CD4-positive, alpha-beta T cell treated with Interleukin-17A for 4 hours (primary cell): ENCODE measurements at places on chromosomes 11 and 22.

- DNase-seq = no peak
Observed at GRCh38 chr22:45470871-45471270, 31.8 kb upstream of the FBLN1 start.

- DNase-seq = no peak
Observed at GRCh38 chr11:68371171-68372041, 59.0 kb downstream of the LRP5 start.

- DNase-seq = no peak
Observed at GRCh38 chr11:111870522-111870885, 877 bp downstream of the ALG9 start.

DNA sequence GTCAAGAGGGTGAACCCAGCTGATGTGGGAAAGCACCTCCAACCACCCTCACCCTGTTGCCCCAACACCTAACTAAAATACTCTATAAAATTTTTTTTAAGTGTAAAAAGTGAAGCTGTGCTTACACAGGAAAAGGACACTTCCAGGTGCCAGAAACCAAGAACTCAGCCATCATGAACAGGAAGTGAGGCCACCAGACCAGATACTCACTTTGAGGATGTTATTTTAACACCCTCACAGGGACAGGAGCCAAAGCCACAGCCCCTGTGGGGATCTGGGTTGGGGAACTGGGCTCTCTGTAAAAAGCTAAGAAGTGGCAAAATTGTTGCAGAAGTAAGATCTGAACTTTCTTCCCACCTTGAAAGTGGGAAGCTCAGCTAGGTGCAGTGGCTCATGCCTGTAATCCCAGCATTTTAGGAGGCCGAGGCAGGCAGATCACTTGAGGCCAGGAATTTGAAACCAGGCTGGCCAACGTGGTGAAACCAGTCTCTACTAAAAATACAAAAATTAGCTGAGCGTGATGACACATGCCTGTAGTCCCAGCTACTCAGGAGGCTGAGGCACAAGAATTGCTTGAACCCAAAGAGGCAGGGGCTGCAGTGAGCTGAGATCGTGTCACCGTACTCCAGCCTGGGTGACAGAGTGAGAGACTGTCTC is 3.8 kb downstream of the RSPH14 start:
- DNase-seq = peak; percentile 58

DNA sequence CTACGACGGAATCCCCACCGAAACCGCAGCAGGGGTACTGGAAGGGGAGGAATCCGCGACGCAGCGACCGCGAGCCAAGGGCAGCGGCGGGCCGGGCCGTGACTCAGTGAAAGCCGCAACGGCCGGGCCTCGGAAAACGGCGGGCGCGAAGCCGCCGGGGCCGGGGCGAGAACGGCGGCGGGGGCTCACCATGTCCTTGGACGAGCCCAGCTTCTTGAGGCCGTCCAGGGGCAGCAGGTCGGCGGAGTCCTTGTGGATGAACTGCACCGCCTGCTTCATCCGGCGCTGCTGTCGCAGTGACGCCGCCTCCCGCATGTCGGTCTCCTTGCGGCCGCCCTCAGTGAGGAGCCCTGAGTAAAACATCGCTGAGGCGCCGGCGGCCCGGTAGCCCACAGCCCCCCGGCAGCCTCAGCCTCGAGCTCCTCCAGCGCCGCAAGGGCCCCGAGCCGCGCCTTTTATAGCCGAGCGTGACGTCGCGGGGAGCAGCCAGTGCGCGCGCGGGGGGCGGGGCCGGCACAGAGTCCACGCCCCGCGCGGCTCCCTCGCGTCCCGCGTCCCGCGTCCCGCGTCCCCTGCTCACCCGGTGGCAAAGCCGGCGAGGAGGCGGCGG is at the start of gene NRIP3:
Gene NRIP3, minus strand, starts transcription at position 429 of the 610 bp plus-strand sequence. Its CDS starts 66 bp downstream, at position 363.
- peak; percentile 84 for DNase-seq

DNA sequence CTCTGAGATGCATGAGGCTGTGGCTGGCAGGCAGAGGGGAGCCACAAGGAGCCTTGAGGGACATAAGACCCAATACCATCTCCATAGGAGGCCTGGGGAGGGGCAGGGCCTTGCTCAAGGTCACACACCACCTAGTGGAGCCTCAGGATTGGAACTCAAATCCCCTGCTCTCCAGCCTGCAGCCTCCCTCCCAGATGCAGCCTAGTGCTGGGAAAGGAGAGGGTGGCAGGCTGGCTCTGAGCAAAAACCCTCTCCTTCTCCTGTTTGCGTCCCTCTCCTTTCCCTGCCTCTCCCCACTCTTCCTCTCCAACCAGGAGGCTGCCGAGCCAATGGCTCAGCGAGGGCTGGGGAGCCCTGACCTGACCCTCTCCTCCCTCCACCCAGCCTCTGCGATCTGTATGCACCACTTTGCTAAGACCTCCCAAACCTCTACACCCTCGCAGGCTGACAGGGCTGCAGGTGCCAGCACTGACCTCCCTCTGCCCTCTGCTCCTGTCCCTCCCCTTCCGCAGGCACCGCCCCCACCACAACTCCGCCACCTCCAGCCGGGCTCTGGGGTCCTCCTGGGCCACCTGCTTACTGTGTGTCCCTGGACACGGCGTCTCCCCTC is 14.7 kb downstream of the IGLL1 start:
- peak; percentile 9 for DNase-seq

- DNase-seq = no peak
Observed at GRCh38 chr11:35536470-35536869, 11.1 kb upstream of the PAMR1 start.

GRCh38 chr11:38131535-38131934 is 1533.5 kb upstream of the RAG2 start:
- no peak for DNase-seq

GRCh38 chr11:121538054-121538453 is 85.3 kb upstream of the SORL1-AS1 start:
- no peak for DNase-seq

GRCh38 chr22:49090853-49091135 is 736.9 kb downstream of the BRD1 start:
- DNase-seq = no peak

- no peak for DNase-seq
Observed at GRCh38 chr11:100185588-100185987, 501.5 kb upstream of the ARHGAP42 start.
